ENCODE measurements at places on chromosomes 16 and 17.

DNA sequence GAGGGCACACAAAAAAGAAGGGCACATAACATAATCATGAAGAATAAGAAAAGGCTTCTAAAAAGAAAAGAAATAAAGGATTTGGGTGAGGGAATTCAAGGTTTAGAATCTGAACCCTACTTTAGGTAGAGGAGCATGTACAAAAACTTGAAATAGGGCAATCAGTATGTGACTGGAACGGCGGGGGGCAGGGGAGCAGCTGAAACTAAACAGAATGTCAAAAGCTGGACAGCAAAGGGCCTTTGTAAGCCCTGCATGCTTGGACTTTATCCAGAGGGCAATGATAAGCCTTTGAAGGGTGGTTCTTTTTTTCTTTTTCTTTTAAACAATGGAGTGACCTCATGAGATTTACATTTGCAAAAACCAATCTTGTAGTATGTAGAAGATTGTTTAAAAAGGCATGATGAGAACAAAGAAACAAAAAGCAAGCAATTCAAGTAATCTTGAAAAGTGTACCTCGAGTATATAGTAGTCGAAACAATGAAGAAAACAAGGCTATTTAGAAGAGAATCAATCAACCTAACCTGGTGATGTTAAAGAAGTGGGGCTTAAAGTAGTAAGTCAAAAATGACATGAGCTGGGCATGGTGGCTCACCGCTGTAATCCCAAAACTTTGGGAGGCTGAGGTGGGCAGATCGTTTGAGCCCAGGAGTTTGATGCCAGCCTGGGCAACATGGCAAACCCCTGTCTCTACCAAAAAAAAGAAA is 46.7 kb upstream of the ANKFY1 start:
- no peak for DNase-seq

DNA sequence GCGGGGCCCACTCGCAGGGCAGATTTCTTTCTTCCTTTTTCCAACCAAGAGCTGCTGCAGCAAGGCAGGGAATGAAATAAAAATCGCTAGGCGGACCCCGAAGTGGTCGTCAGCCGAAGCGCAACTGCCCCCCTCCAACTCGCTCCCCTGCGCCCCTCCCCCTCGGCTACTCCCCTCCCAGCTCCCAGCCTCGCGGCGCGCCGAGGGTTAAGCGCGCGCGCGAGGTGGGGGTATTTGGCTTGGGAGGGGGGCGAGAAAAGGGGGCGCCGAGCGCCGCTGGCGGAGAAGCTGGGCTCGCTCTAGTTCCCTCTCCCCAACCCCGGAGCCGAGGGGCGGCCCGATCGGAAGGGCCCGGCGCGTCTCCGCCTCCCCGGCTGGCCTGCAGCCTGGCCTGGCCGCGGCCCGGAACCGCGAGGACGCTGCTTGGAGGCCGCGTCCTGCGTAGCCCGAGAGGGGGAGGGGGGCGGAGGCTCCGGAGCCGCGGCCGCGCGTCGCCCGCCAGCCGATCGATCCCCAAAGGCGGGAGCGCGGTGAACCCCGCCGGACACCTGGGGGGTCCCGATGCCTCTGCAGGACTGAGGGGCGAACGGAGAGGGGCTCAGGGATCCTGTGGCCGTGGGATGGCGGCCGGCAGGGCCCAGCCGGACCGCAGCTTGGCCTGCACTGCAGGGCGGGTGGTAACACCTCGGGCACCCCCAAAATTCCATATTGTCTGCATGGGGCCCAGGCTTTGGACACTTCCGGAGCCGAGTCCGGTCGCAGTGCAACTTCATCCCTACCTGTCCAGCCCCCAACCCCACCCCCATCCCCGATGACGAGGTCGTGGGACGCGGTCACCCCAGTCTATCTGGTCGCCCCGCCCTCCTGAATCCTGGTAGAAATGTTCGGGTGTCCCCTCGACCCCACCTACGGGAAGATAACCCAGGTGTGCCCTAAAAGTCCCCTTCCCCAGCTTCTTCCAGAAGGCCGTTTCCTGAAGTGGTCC is 4.9 kb upstream of the CBX4 start:
- DNase-seq = peak; percentile 86

DNA sequence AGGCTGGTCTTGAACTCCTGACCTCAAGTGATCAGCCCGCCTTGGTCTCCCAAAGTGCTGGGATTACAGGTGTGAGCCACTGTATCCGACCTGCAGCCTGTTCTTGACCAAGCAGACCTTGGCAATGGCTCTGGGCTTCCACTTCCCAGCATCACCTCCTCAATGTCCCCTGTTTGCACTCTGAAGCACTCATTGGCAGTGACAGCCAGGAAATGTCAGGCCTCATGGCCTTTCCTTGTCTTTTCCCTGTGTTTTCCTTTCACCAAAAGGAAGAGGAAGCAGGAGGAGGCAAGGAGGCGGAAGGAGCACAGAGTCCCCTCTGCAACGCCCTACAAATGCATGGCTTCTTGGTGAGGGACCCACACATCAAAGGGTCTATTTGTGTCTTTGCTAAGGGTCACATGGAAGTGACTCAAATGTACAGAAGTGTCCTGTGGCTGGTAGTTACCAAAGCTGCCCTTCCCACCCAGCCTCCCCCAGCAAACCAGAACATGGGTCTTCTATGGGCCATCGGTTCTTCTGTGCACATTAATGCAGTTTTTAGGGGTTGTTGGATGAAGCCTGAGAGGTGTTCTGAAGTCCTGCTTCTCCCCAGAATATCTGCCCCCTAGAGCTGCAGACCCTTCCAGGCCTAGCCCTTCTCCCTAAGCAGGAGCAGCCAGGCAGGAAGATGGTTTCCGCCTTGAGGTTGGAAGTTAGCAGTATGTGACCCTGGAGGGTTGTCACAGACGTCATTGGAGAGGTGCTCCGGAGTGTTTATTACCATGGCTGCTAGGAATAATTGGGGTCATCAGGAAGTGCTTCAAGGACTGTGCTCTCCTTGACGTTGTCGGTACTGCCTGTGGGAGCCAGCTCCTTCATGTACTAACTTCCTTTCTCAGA is 60.8 kb downstream of the WIPI1 start:
- DNase-seq = no peak

DNA sequence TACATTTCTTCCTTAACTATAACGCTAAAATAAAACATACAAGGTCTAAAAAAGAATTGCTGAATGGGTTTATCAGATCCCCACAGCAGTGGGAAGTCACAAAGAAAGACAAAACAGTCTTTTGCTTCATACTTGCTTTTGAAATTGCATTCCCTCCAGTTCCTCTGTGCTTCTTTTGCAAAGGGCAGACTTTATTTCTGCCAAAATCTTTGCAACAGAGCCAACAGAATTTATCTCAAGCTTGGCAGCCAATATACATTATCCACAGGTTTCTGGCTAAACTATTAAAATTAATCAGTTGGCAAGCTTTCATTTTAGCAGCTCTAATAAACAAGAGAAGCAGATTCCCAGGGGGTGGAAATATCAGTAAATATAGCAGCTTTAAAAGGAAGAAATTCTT is 378.9 kb upstream of the CA10 start:
- DNase-seq = no peak

GRCh38 chr17:64491034-64491860 is 5.6 kb downstream of the POLG2 start:
- no peak for DNase-seq

- DNase-seq = no peak
Measured at GRCh38 chr17:67137860-67138259, 93.5 kb downstream of the CACNG1 start.

DNA sequence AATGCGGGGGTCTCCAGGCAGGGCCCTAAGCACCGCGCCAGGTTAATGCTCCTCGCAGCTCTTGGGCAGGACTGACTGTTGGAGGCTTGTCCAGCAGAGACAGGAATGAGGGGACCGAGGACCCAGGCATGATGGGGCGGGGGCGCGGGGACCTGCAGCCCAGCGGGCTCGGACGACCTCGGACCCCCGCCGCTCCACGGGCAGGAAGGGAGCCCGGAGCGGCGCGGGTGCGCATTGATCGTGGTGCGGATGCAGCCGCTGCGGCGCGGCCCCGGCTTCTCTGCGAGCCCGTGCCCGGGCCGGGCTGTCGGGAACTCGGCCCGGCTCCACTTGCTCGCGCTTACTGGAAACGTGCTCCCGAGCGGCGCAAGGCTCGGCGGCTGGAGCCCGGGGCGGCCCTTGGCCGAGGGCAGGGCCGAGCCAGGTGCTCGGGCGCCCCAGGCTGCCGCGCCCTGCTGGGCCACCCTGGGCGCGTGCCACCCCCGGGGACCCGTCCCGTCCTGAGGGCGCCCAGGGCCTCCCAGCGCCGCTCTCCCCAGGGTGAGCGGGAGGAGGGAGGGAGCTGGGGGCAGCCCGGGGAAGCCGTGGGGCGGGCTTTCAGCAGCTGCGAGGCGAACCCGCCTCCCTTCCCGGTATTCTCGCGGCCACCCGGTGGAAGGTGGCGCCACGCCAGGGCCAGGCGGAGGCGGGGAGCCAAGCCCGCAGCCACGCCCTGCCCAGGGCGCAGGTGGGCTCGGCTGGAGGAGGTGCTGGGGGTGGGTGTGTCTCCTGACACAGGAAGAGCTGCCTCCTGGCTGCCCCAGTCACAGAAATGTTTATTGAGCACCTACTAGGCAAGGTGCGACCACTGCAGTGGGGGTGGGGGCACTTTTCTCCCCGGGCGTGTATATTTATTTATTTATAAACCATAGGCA is 45.9 kb downstream of the SOCS3 start:
- peak; percentile 81 for DNase-seq

GRCh38 chr17:36935671-36936454 is 1.4 kb upstream of the LHX1 start:
- no peak for DNase-seq

- peak; percentile 72 for DNase-seq
Measured at GRCh38 chr17:927611-928461, 51.7 kb downstream of the NXN start.

GRCh38 chr17:51830451-51830850 is 328.1 kb downstream of the CA10 start:
- DNase-seq = no peak

DNA sequence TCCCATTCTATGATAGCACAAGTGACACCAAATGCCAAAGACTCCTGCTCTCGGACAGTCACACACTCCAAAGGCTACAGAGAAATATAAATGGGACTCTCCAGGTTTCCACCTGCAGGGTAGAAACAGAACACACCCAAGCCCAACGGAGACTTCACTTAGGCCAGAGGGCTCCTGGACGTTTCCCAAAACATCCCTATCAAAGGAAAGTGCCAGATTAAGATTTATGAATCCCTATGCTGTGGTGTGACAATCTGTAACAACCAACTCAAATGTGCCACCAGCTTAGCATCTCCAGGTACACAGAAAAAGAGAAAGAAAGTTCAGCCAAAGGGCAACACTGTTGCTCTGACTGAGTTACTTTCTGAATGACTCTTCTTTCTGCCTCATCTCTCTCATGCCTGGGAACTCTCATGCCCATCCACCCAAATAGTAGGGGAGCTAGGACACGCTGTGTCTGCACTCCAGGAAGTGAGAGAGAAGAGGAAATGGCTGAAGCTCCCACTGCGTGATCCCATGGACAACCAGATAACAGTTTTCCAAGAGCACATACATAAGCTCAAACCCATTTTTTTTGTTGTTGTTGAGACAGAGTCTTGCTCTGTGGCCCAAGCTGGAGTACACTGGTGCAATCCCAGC is 49.7 kb downstream of the SMG6 start:
- DNase-seq = no peak

DNA sequence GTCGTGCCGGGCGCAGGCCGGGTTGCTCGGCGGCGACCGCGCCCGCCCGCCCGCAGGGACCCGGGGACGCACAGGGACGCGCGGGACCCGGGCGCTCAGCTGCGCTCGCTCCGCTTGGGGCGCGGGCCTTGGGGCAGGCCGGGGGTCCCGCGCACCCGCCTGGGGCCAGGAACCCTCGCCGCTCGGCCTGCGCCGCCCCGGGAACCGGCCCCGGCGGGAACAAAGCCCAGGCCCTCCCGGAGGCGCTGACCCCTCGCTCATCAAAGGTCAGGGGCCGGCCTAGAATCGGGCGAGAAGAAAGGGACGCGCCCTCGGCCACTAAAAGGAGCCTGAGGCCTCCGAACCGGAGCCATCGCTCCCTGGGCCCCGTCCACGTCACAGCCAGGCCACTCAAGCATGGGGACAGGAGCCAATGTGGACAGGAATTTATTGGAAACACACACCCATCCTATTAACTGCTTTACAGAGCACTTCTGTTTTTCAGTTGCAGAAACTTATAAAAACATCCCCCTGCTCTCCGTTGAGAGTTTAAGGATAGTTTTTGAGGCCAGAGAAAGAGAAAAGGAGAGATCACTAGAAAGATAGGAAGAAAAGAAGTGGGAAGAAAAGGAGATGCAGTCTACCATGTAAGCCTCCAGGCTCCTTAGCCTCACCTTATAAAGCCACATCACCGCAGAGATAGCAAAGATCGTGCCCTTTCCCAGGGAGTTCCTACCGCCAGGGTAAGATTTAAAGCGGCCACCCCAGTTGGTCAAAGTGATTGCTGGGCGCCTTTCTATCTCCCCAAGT is 558 bp upstream of the ZFHX3 start:
- DNase-seq = peak; percentile 70

- no peak for DNase-seq
Measured at GRCh38 chr17:10318535-10318934, 54.3 kb downstream of the MYH13 start.

- no peak for DNase-seq
Measured at GRCh38 chr17:74525781-74526288, 5.4 kb downstream of the CD300LB start.

DNA sequence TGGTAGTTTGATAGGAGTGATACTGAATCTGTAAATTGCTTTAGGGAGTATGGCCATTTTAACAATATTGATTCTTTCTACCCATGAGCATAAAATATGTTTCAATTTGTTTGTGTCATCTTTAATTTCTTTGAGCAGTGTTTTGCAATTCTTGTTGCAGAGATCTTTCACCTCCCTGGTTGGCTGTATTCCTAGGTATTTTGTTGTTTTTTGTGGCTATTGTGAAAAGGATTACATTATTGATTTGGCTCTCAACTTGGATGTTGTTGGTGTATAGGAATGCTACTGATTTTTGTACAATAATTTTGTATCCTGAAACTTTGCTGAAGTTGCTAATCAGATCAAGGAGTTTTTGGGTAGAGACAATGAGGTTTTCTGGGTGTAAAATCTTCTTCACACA is 3.2 kb downstream of the KRTAP9-9 start:
- DNase-seq = no peak

DNA sequence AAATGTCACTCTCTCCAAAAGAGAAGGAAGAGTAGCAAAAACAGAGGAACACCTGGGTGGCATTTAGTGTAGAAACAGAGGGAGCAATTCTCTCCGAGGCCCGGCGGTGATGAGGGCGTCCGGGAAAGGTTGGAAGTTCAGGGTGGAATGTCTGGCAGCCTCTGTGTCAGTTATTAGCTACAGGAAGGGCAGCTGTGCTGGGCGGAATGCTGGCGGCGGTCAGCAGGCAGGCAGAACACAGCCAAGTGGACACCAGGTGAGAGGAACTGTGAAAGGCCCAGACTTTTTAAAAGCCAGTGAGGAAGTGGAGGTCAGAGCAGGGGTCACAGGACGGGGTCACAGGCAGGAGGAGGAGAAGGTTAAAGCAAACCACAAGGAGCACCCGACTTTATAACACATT is 238.1 kb downstream of the NTN1 start:
- DNase-seq = no peak
